ENCODE measurements at places on chromosomes 6 and 20. TPM values are rescaled to one million over a fixed set of nuclear protein-coding genes. Genes with fewer than 3 reads are reported as not detected.

The FAM162B gene
- total RNA-seq: not detected

The ZBTB12 gene
- 9.4 TPM for total RNA-seq

The RIN2 gene
- total RNA-seq: 25.0 TPM

The TAGAP gene
- 0.13 TPM for total RNA-seq

The ECT2L gene
- not detected for total RNA-seq

The ADGRB3 gene
- total RNA-seq: 0.10 TPM

The CSE1L gene
- 133 TPM for total RNA-seq

The OR2H1 gene
- total RNA-seq: not detected

The LPIN3 gene
- total RNA-seq: 21.0 TPM

The NMBR gene
- not detected for total RNA-seq

The DZANK1 gene
- total RNA-seq: 3.0 TPM

The SLC22A3 gene
- not detected for total RNA-seq

The VNN1 gene
- not detected for total RNA-seq

The FAM209B gene
- total RNA-seq: not detected

The LAMA4 gene
- total RNA-seq: 11.9 TPM

The RANBP9 gene
- 44.5 TPM for total RNA-seq

The NRSN1 gene
- total RNA-seq: not detected

The RSPO4 gene
- 0.54 TPM for total RNA-seq

The ADGRF1 gene
- total RNA-seq: 0.95 TPM

The PACSIN1 gene
- total RNA-seq: 0.18 TPM

The SMOC2 gene
- 0.13 TPM for total RNA-seq

The TINAG gene
- total RNA-seq: not detected

The RFX6 gene
- not detected for total RNA-seq

The PNLDC1 gene
- not detected for total RNA-seq

The ULBP3 gene
- total RNA-seq: 2.4 TPM

The EYA4 gene
- total RNA-seq: not detected

The RTN4IP1 gene
- 9.4 TPM for total RNA-seq

The CFAP206 gene
- 2.4 TPM for total RNA-seq

The CFAP61 gene
- total RNA-seq: 0.28 TPM

The KIF25 gene
- total RNA-seq: 0.44 TPM

The PRRT1 gene
- 1.3 TPM for total RNA-seq

The C20orf141 gene
- not detected for total RNA-seq

The C20orf202 gene
- not detected for total RNA-seq

The PTCRA gene
- total RNA-seq: not detected

The RBPJL gene
- 0.18 TPM for total RNA-seq

The TENT5A gene
- 1.7 TPM for total RNA-seq

The POM121L2 gene
- not detected for total RNA-seq

The GABRR1 gene
- not detected for total RNA-seq

The CD24 gene
- 57.4 TPM for total RNA-seq

The OPRL1 gene
- 3.9 TPM for total RNA-seq

The UNC5CL gene
- 0.36 TPM for total RNA-seq

The CDH4 gene
- total RNA-seq: not detected

The MLIP gene
- not detected for total RNA-seq

The TAAR2 gene
- total RNA-seq: not detected

The CGA gene
- not detected for total RNA-seq

The IL17F gene
- not detected for total RNA-seq

The CCR6 gene
- not detected for total RNA-seq

The SLC17A4 gene
- total RNA-seq: not detected

The CST4 gene
- total RNA-seq: not detected

The CDSN gene
- not detected for total RNA-seq

The EMILIN3 gene
- total RNA-seq: 0.54 TPM

The CLIC5 gene
- total RNA-seq: 0.05 TPM

The SMLR1 gene
- total RNA-seq: 0.08 TPM

The SRMS gene
- total RNA-seq: not detected

The EPHA7 gene
- total RNA-seq: 8.6 TPM

The MRAP2 gene
- total RNA-seq: 2.5 TPM

The IDH3B gene
- total RNA-seq: 135 TPM

The VSX1 gene
- 0.21 TPM for total RNA-seq

The SOX18 gene
- 18.7 TPM for total RNA-seq

The TUBB1 gene
- total RNA-seq: not detected
